ENCODE measurements at places on chromosomes 1 and 21.

DNA sequence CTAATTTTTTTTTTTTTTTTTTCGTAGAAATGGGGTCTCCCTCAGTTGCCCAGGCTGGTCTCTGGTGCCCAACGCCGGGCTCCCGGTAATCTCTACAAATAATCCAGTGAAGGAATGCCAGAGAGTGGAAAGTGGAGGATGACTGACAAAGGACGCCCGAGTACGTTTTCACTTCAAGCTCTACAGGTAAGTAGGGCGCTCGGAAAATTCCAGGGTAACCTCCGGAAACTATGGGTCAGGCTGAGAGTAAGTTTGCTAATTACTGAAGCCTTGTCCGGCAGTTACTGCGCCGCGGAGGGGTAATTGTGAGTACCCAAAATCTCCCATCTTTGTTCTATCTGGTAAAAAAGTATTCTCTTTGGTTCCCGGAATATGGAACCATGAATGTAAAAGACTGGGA is 1.8 kb upstream of the ZNF669 start:
- DNase-seq = no peak

- no peak for DNase-seq
Observed at GRCh38 chr1:193348769-193349535, 162.5 kb upstream of the B3GALT2 start.

- DNase-seq = no peak
Observed at GRCh38 chr1:95353194-95353593, 119.2 kb downstream of the RWDD3 start.

GRCh38 chr1:153673511-153673910 is 2.7 kb upstream of the ILF2 start:
- DNase-seq = no peak

DNA sequence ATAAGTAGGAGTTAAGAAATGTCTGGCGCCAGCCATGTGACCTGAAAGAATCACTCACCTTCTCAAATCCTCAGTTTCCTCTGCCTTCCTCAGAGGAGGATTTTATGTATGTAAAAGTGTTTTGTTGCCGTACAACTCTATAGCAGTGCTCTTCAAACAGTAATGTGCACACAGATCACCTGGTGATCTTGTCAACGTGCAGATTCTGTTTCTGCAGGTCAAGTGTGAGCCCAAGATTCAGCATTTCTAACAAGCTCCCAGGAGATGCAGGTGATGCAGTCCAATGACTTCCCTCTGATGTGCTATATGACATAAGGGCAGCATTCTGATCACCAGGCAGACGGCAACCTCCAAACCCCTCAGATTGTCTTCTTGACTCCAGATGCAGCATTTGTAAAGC is 83.7 kb downstream of the CDC7 start:
- DNase-seq = no peak

GRCh38 chr1:107897438-107898345 is 67.3 kb downstream of the VAV3 start:
- DNase-seq = no peak

DNA sequence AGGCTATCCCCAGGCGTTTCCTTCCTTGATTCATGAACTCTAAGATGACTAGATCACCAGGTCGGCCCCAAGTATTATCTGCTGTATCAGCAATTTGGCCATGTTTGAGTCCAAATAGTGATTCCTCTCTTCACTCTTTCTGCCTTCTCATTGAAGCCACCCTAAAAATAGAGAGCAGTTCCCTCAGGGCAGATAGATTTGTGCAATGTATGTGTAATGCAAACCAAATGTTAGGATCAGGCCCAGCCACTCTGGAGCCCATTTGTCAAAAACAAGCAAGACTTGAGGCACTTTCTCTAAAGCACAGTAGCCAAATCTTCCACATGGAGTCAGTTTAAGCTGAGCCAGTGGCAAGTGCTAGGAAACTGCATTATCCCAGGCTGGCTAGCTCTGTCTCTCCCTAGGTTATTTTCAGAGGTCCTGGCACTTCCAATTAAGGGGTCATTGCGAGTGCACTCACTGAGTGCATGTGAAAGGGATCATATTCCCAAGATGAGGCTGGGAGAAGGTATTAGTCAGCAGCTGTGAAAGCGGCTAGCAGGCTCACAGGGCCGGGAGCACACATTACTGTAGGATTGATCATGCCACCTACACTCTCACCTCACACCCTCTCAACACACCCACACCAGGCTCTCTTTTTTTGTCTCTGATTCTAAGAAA is 97.9 kb upstream of the RAB3GAP2 start:
- peak; percentile 69 for DNase-seq

DNA sequence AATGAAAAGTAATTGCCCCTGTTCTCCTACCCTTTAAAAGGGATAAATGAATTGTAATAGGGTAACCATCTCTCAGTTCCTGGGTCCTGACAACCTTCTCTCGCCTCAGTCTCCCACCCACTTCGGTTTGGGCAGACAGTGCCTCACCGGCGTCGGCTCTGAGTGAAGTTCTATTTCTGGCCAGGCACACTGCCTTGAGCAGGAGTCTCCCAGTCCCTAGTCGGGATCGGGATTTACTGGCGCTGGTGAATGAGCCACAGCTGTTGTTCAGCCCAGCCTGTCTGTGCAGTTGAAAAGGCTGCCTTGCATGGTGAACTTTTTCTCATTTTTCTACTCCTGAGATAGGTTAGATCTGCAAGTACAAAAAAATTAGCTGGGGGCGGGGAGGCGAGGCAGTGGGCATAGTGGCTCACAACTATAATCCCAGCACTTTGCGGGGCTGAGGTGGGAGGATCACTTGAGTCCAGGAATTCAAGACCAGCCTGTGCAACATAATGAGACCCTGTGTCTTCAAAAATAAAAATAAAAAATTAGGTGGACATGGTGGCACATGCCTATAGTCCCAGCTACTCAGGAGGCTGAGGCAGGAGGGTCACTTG is 7.4 kb downstream of the PLEKHM2 start:
- no peak for DNase-seq

Data from endodermal cell (in vitro differentiated cells).